ENCODE measurements at places on chromosomes 13 and 19.

DNA sequence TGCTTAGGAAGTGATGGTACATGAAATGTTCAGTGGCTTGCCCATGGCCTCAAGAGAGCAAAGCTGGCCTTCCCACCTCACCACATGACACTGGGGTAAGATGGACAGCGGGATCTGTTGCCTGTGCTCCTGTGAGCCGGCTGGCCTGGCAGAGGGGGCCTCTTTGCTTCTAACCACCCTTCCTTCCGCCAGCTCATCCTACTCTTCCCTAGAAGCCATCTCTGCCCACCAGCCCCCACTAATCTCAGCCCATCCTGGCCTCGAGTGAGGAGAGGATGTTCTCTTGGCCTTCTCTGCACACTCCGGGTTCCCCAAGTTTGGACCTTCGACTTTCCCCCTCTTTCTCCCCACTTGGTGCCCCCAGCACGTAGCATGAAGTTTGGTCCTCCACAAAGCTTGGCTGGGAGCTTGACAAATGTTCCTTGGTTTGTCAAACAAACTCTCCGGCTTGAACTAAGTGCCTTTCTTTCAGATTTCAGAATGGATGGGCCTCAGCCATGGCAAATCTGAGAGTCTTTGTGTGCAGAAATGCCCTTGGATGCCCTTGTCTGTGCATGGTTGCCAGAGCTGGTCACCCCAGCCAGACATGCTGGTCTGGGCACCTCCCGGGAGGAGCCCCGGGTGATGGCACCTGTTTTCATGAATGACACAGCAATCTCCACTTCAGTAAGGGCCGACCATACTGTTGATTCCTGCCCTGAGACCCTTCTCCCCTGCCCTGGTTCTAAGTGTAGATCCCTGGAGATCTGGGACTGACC is 145.5 kb downstream of the URI1 start:
- no peak for DNase-seq

DNA sequence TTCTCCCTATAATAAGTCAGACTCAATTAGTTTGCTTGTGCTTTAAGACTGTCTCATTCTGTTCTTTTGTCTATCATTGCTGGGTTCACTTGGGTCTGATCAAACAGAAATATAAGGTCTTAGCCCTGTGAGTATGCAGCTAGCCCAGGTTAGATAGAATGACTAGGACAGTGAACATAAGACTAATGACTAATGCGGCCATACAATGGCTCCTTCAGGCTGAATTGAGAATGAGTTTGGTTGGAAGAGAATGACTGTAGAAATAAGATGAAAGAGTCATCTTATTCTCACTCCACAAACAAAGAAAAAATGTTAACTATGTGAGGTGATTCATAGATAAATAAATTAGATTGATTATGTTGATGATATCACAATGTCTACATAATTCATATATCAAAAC is 50.1 kb upstream of the OBI1 start:
- no peak for DNase-seq

GRCh38 chr19:8826371-8826770 is 5.7 kb downstream of the ZNF558 start:
- DNase-seq = no peak

GRCh38 chr13:73731564-73731963 is 402.6 kb downstream of the KLF12 start:
- DNase-seq = no peak

DNA sequence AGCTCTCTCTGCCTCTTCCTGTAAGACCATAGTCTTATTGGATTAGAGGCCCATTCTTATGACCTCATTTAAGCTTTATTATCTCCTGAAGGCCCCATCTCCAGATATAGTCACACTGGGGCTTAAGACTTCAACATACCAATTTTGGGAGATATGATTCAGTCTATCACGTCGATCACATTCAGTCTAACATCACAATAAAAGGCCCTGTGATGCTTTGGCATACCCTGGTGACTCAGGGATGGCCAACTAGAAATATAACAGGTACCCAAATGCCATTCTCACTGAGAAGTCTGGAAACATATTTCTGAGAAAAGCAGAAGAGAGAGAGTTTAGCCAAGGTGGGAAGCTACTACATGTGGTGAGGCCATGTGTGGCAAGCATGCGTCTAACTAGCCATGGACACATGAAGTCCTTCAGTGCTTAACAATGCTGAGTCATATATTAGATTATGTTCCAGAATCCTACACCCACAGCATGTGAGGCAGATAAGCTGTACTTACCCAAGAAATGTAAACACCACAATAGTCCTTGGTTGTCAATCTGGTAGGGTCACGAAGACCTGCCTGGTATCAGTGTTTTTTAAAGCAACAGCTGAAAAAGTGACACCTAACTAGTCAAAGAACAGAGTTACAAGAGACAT is 485.1 kb downstream of the FOXO1 start:
- peak; percentile 56 for DNase-seq

- DNase-seq = no peak
Measured at GRCh38 chr13:22487932-22488331, 692.8 kb upstream of the SGCG start.

GRCh38 chr19:41156207-41156606 is 36.8 kb upstream of the CYP2S1 start:
- DNase-seq = peak; percentile 37

DNA sequence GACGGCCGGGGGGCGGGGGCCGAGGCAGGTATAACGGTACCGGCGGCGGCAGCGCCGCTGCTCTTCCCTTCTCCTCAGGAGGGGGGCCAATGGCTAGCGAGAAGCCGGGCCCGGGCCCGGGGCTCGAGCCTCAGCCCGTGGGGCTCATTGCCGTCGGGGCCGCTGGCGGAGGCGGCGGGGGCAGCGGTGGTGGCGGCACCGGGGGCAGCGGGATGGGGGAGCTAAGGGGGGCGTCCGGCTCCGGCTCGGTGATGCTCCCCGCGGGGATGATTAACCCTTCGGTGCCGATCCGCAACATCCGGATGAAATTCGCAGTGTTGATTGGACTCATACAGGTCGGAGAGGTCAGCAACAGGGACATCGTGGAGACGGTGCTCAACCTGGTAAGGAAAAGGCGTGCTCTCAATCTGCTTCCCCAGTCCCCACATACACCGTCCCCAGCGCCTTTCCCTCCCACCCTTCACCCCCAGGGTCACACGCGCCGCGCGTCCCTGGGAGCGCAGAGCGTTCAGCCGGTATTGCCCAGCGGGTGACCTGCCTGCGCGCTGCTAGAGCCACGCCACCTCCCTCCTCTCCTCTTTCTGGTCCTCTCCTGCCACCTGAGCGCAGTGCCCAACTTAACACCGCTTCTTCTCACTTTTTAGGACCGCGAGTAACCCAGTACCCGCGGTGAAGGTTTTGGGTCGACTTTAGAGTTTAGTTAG is 814 bp downstream of the NBEA start:
- no peak for DNase-seq

DNA sequence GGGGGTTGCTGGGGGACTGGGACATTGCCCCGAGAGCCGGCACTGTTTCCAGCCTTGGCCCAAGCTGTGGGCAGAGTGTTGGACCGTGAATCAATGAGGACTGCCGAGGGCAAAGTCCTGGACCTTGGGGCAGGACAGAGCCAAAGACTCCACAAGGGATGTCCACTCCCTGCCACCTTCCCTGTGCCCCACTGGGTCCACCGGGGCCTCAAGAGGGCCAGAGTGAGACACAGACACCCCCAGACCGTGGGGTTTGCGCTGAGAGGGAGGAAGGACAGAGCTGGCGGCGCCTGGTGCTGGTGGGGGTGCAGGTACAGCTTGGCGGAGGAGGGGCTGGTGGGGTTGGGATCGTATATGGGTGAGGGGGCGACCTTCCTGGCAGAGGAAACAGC is 11.8 kb downstream of the MAST3 start:
- DNase-seq = no peak

DNA sequence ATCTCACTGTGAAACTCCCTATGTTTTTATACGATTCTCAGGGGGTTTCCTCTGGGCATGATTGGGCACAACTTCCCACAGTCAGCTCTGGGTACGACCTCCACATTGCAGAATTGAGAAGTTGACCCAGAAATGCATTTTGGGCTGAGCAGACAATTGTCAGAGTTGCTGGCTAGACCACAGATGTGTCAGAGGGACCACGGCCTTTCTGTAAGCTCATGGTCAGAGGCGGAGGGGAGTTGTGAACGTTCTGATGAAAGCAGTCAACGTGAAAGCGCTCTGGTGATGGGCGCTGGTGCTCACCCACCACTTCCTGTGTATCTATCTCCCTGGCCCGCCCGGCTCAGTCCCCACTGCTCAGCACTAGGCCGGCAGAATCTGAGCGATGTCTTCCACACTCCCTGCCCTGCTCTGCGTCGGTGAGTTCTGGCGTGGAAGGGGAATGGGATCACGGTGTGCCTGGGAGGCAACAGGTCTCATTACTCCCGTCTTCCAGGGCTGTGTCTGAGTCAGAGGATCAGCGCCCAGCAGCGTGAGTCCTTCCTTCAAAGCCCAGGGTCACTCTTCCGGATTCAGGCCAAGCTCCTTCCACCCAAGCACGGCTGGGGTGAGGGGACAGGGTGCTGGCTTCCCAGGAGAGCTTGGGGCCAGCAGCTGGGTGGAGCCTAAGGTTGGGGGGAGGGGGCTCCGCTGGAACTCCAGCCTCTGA is at the start of gene NCR1:
Gene NCR1, plus strand, starts transcription at position 346 of the 709 bp plus-strand sequence. Its CDS starts 40 bp downstream, at position 386.
- DNase-seq = no peak

DNA sequence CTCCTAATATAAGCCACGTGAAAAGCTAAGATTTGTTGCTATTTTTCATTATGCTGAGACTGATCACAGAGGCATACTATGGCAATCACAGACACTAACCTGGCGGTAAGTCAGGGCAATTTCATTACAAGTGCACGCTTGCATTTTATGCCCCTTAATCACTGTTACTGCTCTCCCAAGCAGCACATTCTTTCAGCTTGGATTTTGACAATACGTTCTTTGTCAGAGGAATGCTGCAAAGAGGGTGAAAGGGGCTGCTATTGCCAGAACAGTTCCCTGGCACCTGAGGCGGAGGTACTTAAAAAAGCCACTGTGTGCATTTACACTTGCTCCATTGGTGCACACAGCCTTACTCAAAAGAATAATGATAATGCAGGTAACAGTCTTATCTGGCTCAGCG is 346.6 kb downstream of the RFC3 start:
- DNase-seq = peak; percentile 24

DNA sequence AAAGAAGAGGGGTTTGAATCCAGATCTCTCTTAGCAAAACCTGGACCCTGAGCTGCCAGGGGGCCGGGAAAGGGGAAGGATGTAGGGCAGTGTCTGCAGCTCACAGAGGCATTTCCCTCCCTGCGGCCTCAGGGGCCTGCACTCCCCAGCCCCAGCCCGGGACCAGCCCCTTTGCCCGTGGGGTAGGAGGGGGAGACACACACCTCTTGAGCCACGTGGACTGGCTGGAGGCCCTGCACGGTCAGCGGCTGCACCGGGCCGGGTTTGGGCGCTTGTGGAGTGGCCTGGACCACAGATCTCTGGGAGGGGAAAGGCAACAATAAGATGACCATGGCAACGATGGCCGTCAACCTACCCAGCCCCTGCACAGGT is 26.9 kb downstream of the RFX1 start:
- no peak for DNase-seq

GRCh38 chr19:44025217-44025936 is at the start of gene ZNF222:
Gene ZNF222, plus strand, starts transcription at chr19:44025379. Its CDS starts 58 bp downstream, at chr19:44025437.
- peak; percentile 94 for DNase-seq

DNA sequence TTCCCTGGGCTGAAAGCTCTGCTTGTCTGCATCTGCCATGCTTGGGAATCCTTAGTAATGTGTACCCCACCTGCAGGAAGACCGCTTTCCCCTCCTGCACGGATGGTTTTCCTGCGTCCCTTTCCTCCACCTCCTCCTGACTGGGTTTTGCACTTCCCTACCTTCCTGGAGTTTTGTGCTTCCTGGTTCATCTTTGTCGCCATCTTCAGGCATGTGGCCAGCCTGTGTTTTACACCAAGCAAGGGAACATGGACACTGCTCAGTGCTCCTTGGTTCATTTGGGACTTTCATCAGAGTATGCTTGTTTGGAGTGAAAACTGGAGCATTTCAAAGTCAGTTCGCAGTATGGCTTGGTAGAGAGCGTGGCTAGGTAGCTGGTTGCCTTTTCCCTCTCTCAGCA is 30.7 kb downstream of the ERICH6B start:
- peak; percentile 17 for DNase-seq

DNA sequence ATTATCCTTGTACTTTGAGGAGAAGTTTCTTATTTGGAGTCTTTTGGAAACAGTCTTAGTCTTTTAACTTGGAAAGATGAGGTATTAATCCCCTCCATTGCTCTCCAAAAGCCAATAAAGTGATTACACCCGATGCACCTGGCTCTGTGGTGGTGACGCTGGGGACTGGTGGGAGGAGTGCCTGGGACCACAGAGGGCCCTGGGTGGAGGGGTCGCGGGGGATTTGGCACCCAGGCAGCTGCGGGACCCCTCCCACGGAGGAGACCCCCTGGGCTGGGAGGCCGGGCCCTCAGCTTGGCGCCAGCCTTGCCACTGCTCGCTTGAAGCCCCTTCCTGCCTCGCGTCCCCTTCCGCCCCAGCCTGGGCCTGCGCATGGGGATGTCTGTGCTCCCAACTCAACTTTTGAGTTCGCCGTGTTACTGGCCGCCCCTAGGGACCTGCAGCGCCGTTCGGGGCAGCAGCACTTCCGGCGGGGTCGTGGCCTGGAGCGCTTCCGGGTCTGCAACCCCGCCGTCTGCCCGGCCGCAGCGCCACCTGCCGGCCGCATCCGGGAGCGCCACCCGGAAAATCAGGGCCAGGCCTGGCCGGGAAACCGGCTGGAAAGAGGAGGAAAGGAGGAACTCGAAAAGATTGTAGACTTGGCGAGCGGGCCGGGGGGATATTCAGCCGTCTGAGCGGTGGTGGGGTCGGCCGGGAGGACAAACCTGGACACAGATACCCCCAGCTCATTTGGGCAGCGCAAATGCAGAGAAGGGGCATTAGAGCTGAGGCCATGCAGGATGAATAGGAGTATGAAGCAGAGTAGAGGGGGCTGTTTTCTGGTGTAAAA is 8.4 kb downstream of the PEAK3 start:
- peak; percentile 65 for DNase-seq

- no peak for DNase-seq
Measured at GRCh38 chr13:83508771-83509301, 373.4 kb downstream of the SLITRK1 start.

GRCh38 chr19:52007806-52008557 is at the start of gene ZNF615:
Gene ZNF615, minus strand, starts transcription at chr19:52008211. Its CDS starts 4,500 bp downstream, at chr19:52003711.
- DNase-seq = peak; percentile 87

GRCh38 chr19:1133471-1133929 is 29.7 kb downstream of the GPX4 start:
- no peak for DNase-seq

DNA sequence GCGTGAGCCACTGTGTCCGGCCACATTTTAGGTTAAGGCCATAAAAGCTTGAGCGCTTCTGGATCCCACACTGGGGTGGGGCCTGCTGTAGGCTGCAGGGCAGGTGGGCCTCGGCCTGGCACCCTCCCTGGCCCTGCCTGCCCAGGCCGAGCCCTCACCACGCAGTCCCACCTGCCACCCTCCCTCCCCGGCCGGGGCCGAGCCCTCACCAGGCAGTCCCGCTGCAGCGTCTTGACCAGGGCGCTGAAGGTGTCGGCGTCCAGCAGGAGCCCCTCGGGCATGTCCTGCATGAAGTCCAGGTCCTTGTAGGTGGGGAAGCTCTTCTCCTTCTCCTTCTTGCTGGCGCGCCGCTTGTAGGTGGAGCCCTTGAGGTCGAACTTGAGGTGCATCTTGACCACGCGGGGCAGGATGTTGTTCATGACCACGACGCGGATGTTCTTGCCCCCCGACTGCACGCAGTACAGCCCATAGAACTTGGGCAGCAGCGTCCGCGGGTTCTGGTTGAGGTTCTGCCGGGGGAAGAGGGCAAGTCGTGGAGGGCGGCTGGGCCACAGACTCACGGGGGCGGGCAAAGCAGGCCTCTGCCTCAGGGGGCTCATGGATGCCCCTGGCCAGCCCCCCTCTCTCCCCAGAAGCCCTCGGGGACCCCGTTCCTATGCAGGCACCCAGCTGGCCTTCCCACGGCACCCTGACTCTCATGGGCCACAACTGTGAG is 26.6 kb upstream of the CACTIN start:
- DNase-seq = no peak

GRCh38 chr19:3309724-3310123 is 56.7 kb upstream of the NFIC start:
- no peak for DNase-seq
